ENCODE measurements at places on chromosomes 3 and 15. TPM values are rescaled to one million over a fixed set of nuclear protein-coding genes. Genes with fewer than 3 reads are reported as not detected.

ACVR2B gene
- total RNA-seq, result 10.0 TPM

TRPC1 gene
- 0.78 TPM for total RNA-seq

- no peaks in the 10 kb centered on the region for H3K36me3 ChIP-seq
- no peak for DNase-seq
- H3K4me1 ChIP-seq, result no peaks in the 10 kb centered on the region
- no peak overlapping the region for H3K27ac ChIP-seq
- no peak overlapping the region for H3K4me3 ChIP-seq
Observed at GRCh38 chr15:94127006-94127405, 104.4 kb upstream of the MCTP2 start.

DNA sequence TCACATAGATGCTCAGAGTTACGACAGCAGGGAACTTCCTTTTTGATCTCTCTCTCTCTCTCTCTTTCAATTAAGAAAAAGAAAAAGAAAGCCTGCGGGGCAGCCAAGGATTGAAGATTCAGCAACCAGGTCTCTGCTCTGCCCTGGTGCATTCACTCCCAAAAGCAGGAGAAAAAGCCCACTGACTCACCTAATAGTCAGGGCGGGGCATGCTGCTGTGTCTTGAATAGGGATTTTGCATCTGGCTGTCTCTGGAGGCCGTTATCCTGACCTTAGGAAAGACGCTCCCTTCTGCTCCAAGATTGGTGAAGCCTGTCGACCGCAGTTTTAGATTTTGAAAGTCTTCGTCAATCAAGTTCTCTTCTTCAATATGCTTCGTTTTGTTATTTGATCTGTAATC is 20.8 kb upstream of the ITGB5 start:
- no peaks in the 10 kb centered on the region for H3K27me3 ChIP-seq
- no peak overlapping the region for H3K27ac ChIP-seq
- no peaks in the 10 kb centered on the region for H3K4me1 ChIP-seq
- no peak for DNase-seq

DNA sequence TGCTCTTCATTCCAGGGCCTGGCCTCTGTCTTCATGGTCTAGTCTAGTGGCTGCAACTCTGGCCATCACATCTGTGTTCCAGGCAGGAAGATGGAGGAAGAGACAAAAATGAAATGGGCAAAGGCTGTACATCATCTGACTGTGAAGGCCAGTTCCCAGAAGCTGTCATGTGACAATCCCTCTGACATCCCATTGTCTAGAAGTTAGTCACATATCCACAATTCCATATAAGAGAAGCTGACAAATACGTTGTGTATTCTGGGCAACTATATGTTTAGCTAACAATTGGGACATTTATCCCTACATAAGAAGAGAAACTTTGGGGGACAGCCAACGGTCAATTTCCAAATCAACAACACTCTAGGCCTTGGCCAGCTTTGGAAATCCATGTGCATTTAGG is 34.5 kb upstream of the C3orf70 start:
- no peaks in the 10 kb centered on the region for H3K4me1 ChIP-seq
- H3K27me3 ChIP-seq, result no peaks in the 10 kb centered on the region
- DNase-seq, result no peak
- no peak overlapping the region for H3K4me3 ChIP-seq

- H3K36me3 ChIP-seq, result no peaks in the 10 kb centered on the region
- DNase-seq, result no peak
- no peaks in the 10 kb centered on the region for H3K4me1 ChIP-seq
- no peak overlapping the region for H3K27ac ChIP-seq
- no peak overlapping the region for H3K4me3 ChIP-seq
- H3K27me3 ChIP-seq, result no peaks in the 10 kb centered on the region
Observed at GRCh38 chr15:73900095-73900712, 26.1 kb upstream of the LOXL1 start.

GRCh38 chr3:67076607-67077006 is 78.5 kb downstream of the KBTBD8 start:
- H3K4me1 ChIP-seq, result no peaks in the 10 kb centered on the region
- no peaks in the 10 kb centered on the region for H3K36me3 ChIP-seq
- H3K27ac ChIP-seq, result no peak overlapping the region

DNA sequence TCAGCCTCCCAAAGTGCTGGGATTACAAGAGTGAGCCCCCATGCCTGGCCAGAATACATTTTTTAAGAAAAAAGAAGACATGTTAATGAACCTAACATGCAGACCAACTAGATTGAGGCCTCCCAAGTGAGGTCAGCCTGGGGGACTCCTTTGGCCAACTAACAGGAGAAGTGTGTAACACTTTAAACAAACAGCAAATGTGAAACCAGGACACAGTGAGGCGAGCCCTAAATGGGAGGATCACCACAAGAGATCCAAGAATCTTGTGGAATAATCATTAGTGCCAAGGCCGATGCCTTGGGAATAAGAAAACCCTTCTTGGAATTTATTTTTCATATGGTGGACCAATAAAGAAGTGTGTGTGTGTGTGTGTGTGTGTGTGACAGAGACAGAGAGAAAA is 73.9 kb downstream of the ATP10A start:
- peaks cover 6% of the 10 kb centered on the region for H3K4me1 ChIP-seq
- no peak overlapping the region for H3K27ac ChIP-seq
- H3K27me3 ChIP-seq, result no peaks in the 10 kb centered on the region
- DNase-seq, result peak; percentile 34
- H3K36me3 ChIP-seq, result no peaks in the 10 kb centered on the region
- H3K4me3 ChIP-seq, result no peak overlapping the region

DNA sequence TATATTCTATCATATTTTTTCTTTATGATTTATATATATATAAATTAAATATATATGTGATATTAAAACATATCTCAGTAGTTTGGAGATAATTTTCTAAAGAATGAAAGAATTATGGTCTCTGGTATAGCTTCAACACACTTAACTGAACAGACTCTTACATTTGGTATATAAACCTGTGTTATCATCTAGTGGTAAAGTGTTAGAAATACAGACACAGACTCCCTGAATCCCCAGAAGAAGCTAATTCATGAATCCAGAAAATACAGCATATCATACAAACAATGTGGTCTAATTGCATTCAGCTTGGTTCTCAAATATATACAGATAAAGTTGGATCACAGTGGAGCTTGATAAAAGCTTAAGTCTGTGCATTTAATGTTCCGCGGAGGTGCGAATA is 1100.4 kb downstream of the ROBO2 start:
- no peaks in the 10 kb centered on the region for H3K4me1 ChIP-seq
- H3K36me3 ChIP-seq, result no peaks in the 10 kb centered on the region
- no peak overlapping the region for H3K4me3 ChIP-seq
- DNase-seq, result no peak

DNA sequence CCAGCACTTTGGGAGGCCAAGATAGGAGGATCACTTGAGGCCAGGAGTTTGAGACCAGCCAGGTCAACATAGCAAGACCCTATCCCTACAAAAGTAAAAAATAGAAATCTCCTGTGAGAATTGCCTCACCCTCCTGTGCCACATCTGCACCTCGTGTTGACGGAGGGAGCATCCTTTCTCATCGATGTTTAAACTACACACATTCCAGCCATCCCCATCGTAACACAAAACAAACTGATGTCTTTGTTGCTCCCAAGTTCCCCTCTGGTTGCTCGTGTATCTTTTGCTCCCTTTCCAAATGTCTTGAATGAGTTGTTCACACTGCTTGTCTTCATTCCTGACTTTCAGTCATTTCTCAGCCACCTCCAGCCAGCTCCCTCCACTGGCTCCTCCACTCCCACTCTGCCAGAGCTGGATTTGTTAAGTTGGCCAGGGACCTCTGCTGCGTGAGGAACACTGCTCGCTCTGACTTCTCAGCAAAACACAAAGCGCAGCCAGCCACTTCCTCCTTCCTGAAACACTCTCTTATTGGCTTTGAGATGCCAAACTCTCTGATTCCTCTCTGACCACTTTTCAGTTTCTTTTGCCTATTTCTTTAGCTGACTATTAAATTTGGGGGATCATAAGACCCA is 53.6 kb upstream of the ATP13A3 start:
- H3K4me1 ChIP-seq, result peaks cover 7% of the 10 kb centered on the region
- no peaks in the 10 kb centered on the region for H3K36me3 ChIP-seq
- no peaks in the 10 kb centered on the region for H3K27me3 ChIP-seq
- H3K4me3 ChIP-seq, result no peak overlapping the region
- H3K27ac ChIP-seq, result no peak overlapping the region

- no peak overlapping the region for H3K4me3 ChIP-seq
- peaks cover 4% of the 10 kb centered on the region for H3K4me1 ChIP-seq
- DNase-seq, result no peak
- H3K27me3 ChIP-seq, result no peaks in the 10 kb centered on the region
- H3K36me3 ChIP-seq, result no peaks in the 10 kb centered on the region
Observed at GRCh38 chr3:49901366-49902339, 2.0 kb downstream of the MST1R start.
